ENCODE measurements at places on chromosomes 6 and 20.

DNA sequence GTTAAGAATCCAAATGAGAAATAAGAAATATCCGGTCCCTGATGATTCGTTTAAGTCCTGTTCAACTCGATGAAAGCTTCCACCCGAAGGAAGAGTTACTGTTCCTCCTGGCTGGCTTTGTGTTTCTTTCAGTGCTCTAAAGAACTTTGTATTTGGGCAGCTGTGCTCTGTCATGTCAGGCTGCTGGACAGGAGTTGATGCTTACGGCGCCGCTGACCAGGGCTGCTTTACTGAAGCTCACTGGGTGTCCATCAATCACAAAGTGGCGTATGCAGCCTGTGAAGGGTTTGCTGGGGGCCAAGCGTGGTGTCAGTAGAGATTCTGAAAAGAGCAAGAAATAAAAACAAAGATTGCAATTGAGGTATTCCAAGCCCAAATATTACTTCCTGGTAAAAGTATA lies 21.9 kb downstream of the FAM229B start:
- DNase-seq, result no peak

GRCh38 chr20:47272893-47273590 lies 83.5 kb downstream of the ZMYND8 start:
- DNase-seq, result peak; percentile 40

- DNase-seq, result no peak
Observed at GRCh38 chr6:32191696-32192607, 491 bp downstream of the GPSM3 start.

GRCh38 chr6:169994739-169995138 lies 243.3 kb downstream of the ERMARD start:
- no peak for DNase-seq

- DNase-seq, result no peak
Observed at GRCh38 chr20:56350842-56351241, 7.9 kb upstream of the FAM210B start.

DNA sequence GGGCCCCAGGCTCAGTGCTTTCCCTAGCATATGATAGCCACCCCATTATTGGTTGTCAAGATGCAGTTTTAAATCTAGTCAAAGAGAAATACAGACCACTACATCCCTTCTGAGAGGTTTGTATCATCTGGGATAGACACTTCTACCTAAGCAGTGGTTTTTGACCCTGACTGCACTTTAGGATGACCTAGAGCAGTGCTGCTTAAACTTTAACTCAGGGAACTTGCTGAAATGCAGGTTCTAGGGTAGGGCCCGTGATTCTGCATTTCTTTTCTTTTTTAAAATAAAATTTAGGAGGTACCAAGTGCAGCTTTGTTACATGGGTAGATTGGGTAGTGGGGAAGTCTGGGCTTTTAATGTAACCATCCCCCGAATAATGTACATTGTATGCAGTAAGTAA lies 18.7 kb downstream of the TM9SF4 start:
- no peak for DNase-seq

- DNase-seq, result no peak
Observed at GRCh38 chr20:41748051-41748450, 129.9 kb upstream of the CHD6 start.

DNA sequence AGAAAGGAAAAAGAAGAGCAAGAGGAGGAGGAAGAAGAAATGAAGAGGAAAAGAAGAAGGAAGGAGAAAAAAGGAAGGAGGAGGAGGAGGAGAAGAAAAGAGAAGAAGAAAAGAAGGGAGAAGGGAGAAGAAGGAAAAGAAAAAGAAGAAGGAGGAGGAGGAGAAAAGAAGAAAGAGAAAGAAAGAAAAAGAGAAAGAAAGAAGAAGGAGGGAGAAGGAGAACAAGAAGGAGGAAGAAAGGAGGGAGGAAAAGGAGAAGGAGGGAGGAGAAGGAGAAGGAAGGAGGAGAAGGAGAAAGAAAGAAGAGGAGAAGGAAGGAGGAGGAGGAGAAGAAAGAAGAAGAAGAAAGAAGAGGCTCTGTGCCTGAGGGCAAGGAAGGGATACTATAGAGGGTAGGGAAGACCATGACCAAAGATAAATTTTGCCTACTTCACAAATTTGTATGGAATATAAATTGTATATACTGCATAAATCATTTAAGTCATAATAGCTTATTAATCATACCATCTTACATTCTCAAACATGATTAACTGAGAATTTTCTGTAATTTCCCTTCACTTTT lies 55.7 kb downstream of the SESN1 start:
- DNase-seq, result no peak

GRCh38 chr20:53609491-53610445 lies 16.1 kb upstream of the ZNF217 start:
- DNase-seq, result peak; percentile 74

- peak; percentile 87 for DNase-seq
Observed at GRCh38 chr6:155171109-155171746, 92.6 kb upstream of the CLDN20 start.

DNA sequence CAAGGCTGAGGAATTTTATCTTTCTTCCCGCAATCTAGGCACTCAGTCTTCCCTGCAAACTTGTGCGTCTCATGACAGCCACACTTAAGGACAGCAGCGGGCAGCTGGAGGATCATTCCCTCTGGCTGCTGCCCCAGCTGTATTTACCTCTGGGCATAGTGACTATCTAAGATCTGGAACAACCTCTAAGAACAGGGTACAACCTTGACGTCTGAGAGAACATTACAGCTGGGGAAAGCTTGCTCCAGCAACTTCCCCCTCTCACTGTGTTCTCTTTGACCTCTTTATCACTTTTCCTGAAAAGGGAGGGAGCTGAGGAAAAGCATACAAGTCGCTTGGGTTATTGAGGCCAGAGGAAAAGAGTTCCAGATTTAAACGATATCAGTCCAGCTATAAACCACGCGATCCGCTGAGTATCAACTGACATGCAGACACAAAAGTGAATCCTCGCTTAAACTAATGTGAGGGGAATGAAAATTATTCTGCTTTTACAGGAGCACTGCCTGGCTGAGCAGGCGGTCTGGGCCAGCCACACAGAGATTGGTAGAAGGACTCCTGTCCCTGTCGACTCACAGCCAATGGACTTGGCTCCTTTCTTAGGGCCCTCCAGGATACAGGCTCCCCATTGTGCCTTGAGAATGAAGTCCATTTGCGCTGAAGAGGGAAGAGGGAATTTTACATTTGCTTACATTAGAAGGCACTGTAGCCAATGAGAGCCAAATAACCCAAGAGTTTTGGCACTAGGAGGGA lies 153.3 kb downstream of the QRSL1 start:
- no peak for DNase-seq

DNA sequence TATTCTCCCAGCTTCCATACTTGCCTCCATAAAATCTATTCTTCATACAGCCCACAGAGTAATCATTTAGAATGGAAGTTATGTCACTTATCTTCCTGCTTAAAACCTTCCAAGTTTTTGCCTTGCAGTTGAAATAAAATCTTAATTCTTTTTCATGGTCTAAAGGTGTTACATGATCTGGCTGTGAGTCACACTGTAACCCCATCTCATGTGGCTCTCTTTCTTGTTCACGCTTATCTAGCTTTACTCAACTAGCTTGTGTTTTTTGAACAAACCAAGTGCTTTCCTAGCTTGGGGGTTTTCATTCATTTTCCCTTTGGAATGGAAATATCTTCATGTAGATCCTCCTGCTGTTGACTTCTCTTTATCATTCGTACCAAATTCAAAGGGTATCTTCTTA lies 23.6 kb upstream of the THEMIS start:
- no peak for DNase-seq

DNA sequence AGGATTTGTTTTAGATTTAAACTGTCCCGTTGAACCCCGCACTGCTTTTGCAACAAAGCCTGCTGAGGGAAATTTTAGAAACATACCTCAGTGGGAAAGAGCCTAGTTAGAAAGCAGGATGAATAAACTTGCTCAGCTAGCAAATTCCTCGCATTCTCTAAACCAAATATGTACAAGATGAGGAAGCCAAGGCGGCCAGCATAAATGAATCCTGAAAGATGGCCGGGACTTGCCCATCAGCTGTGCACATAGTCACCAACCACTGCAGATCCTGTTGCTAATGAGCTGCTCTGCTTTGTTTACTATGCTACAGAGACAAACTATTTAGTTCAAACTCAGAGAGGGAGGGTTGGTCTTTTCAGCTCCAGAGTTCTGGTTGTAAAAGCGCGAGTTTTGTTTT lies 49.0 kb downstream of the TMEM170B start:
- no peak for DNase-seq

- no peak for DNase-seq
Observed at GRCh38 chr6:12288211-12288618, 1.9 kb upstream of the EDN1 start.

- no peak for DNase-seq
Observed at GRCh38 chr6:2162079-2162445, 83.3 kb downstream of the GMDS start.
